GDM1 (cell line): ENCODE measurements at places on chromosomes 6 and 20.
A peak's percentile ranks its signal among the peaks of the same experiment; 100 is the strongest.

DNA sequence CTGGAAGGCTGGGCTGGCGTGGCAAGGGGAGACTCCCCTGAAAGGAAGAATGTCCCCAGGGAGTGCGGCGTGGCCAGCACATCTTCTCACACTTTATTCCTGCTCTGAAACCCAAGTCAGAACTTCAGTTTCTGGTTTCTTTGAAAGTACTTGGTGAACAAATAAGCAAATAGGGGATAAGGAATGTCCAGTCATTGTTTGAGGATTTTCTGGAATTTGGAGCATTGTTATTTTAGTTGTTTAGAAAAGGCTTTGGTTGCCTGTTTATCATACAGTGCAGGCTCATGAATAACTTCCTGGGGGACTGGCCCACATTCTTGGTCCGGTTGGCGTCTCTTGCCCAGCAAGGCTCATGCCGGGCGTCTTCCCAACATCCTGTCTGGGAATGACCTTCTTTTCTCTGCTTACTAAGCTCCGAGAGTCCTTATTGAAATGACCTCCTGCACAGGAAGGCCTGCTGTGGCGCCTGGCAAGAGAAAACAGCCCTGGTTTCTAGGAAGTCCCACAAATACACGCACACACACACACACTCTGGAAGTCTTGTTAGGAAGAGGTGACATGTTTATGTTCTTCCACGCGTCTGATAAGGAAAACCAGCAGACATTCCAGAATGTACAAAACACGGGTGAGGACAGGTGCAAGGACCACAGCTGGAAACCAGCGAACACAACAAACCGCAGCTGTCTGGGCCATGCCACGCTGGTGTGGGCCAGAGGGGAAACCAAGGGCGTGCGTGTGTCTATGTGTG is 71.9 kb downstream of the TMEM170B start:
- no peak for DNase-seq

GRCh38 chr20:62822788-62823651 is 6.2 kb downstream of the COL9A3 start:
- peak; percentile 58 for DNase-seq

- DNase-seq = no peak
These were observed 221.5 kb upstream of the DEFB112 start for GRCh38 chr6:50271266-50271665.

DNA sequence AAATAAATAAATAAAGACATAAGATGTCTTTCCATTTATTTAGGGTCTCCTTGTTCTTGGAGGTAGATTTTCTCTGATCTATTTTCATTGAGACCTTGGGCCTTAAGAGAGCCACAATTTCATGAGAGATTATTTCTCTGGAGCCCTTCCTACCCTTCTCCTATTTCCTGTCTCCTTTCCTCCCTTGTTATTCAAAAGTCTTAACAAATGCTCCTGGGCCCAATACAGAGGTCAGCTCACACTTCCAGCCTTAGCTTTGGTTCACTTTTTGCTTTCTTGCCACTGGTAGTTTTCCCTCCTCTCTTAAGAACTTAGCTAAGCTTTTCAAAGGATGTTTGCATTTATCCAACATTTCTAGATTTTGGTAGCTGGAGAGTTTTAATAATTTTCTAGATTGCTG is 44.0 kb downstream of the PTPRA start:
- DNase-seq = no peak

DNA sequence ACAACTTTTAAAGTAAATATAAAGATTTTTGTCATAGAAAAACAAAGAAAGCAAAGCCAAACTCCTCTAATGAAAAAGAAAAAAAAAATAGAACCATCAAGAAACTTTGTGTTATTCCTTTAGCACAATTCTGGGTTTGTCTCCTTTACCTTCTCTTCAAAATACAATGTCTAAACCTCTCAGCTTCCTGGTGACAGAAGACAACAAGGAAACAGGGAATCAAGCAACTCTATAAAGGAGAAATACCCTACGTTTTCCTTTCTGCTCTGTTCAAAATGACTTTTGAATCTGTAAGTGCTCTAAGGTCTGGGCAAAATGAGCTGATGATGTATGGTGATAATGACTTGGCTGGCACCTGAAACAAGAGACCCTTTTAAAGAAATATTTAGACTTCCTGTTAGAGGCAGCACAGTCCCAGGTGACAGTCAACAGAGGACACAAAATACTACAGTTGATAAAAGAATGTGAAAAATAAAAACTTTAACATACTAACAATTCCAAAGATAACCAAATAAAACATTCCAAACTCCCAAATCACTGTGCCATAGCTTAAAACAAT is 101.4 kb downstream of the PRDM1 start:
- no peak for DNase-seq

GRCh38 chr20:62905536-62906117 is 20.7 kb downstream of the DIDO1 start:
- DNase-seq = no peak

GRCh38 chr6:21103626-21104224 is 489.8 kb upstream of the SOX4 start:
- DNase-seq = no peak

GRCh38 chr20:31485450-31486339 is 10.6 kb downstream of the REM1 start:
- DNase-seq = no peak
